ENCODE measurements at places on chromosomes 1 and 21. TPM values are rescaled to one million over a fixed set of nuclear protein-coding genes. Genes with fewer than 3 reads are reported as not detected.

DNA sequence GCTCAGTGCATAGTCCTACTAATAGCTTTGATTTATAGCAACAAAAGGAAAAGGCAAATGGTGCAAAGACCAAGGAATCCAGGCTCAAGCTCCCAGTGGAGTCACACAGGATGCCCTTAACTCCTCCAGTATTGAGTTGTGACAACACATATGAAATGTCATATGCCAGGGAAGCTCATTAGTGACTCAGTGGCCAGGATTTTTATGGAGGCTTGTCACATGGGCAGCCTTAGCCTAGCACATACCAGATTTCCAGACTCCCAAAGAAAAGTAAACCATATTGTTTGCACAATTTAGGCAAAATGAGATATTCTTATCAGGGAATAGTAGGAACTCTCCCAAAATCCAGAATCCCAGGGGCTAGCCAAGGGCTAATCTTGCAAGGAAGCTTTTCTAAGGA is 129.2 kb downstream of the MAGI3 start:
- no peak for DNase-seq

DNA sequence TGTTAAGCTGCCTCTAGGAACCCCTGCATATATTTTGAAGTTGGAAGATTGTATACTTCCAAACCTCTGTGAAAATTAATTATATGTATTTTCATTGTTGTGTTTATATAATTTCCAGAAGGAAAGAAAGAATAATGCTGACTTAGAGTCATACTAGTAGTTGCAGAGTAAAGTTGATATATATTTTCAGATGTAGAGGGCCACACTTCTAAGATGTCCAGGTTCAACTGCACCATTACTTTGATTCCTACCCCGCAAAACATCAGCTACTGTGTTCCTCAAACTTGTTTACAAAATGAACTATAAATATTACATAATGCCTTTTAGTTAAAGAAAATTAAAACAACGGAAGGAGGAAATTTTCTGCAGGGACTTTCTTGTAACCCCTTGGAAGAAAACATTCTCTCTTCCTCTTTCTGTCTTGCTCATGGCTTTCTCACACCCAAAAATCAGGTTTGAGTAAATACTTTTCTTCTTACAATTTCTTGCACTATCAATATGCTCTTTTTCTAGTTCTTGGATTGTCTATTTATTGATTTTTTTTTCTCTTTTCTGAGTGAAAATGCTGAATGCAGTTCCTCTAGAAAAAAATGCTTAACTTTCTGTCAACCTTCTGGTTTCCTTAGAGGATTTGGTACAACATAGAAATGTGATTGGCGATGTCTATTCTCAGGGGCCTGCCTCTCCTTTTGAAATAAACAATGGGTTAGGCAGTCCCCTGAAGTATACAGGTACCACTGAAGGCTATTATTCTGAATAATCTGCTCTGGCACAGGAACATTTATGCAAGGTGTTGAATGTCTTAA is 867.8 kb downstream of the TTLL7 start:
- DNase-seq, result no peak

DNA sequence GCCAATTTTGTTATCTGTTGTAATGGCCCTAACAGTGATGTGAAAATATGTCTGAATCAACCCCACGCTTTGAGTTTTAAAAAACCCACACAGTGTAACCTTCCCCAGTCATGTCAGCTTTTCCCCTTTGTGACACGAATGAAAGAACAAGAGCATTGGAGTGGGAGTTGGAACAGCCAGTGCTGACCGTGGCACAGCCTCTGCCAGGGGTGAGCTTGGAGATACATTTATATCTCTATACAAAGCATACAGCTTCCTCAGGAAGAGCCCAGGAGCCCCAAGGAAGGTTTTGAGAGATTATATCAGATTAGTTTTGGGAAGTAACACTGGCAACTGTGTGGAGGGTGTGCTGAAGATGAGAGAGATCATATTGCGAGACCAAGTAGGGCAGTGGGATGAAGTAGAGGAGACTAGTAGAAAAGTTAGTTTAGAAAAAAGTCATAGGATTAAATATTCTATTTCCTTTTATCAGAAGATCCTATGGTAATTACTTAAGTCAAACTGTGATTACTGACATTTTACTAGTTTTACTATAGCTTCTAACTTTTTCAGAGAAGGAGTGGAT is 15.9 kb downstream of the LRRC8B start:
- DNase-seq, result no peak

GRCh38 chr1:9239622-9240401 is 5.2 kb downstream of the H6PD start:
- DNase-seq, result peak; percentile 46

- no peak for DNase-seq
These were observed 107.5 kb upstream of the CLDN14 start for GRCh38 chr21:36587388-36587787.

GRCh38 chr1:243926803-243927245 is 76.8 kb upstream of the AKT3 start:
- DNase-seq, result no peak

DNA sequence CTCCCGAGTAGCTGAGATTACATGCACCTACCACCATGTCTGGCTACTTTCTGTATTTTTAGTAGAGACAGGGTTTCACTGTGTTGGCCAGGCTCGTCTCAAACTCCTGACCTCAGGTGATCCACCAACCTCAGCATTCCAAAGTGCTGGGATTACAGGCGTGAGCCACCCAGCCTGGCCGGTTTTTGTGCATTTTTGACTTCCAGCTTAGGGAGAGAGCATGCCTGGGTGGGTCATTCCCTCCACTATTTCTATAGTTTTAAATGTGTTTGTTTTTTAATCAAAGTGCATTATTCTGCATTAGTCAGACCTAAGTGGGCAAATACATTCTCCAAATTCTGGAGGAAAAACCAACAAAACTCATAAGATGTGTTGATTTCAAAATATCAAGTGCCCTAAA is 207.4 kb upstream of the NRIP1 start:
- no peak for DNase-seq

GRCh38 chr1:42891465-42892138 is 45.2 kb downstream of the ZNF691 start:
- DNase-seq, result no peak

TENT5C gene
- polyA plus RNA-seq, result 12.6 TPM

LIN28A gene
- polyA plus RNA-seq, result not detected

AGTRAP gene
- 103 TPM for polyA plus RNA-seq
